Tibial nerve (tissue), 4 donors: ENCODE measurements at places on chromosomes 5 and 9.
A peak's percentile ranks its signal among the peaks of the same experiment; 100 is the strongest.

DNA sequence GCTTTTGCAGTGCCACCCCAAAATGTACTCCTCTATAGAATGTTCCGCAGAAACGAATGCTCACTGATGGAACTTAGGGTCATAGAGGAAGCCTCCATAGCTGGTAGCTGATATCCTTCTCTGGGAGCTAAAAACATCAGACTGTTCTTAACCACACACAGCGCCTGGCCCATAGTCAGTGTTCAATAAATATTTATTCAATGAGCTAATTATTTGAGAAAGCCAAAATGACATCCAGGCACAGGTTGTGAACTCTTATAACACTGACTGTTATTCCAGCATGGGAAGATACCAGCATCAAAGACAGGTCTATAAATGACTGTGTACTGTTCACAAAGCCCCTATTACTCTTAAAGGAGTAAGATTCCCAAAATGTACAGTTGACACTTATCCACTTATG lies 12.9 kb downstream of the GDF9 start:
- H3K36me3 ChIP-seq, result no peaks in the 10 kb centered on the region
- no peak for DNase-seq
- H3K27me3 ChIP-seq, result no peaks in the 10 kb centered on the region

DNA sequence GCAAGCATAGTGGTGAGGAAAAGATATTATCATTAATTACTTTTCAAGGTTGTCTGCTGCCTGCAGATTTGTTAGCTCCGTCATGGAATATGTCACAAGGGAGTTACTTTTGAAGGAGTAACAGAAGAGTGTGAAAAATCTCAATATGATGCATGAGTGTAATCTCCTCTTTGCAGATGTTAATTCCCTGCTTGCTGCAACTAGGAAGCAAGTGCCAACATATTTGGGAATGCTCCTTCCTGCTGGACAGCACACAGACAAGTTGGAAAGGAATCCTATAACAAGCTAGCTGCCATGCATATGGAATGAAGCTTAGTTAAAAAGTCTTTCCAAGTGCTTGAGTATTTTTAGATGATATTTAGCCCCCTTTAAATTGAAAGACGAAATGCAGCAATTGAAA lies 2023.6 kb upstream of the CDH6 start:
- no peaks in the 10 kb centered on the region for H3K27me3 ChIP-seq
- H3K4me1 ChIP-seq, result no peaks in the 10 kb centered on the region
- H3K36me3 ChIP-seq, result no peaks in the 10 kb centered on the region
- no peak overlapping the region for H3K4me3 ChIP-seq
- H3K27ac ChIP-seq, result no peak overlapping the region
- DNase-seq, result no peak

GRCh38 chr5:175415303-175415702 lies 28.7 kb downstream of the DRD1 start:
- H3K27ac ChIP-seq, result no peak overlapping the region
- no peak overlapping the region for H3K4me3 ChIP-seq
- no peaks in the 10 kb centered on the region for H3K4me1 ChIP-seq
- no peak for DNase-seq
- H3K36me3 ChIP-seq, result no peaks in the 10 kb centered on the region
- H3K27me3 ChIP-seq, result no peaks in the 10 kb centered on the region

GRCh38 chr5:139314276-139314675 lies 20.7 kb downstream of the MATR3 start:
- H3K4me3 ChIP-seq, result no peak overlapping the region
- DNase-seq, result no peak
- no peaks in the 10 kb centered on the region for H3K27me3 ChIP-seq
- peaks cover 34% of the 10 kb centered on the region for H3K4me1 ChIP-seq

- no peaks in the 10 kb centered on the region for H3K27me3 ChIP-seq
- peaks cover 48% of the 10 kb centered on the region for H3K4me1 ChIP-seq
- no peak overlapping the region for H3K4me3 ChIP-seq
- DNase-seq, result no peak
- no peaks in the 10 kb centered on the region for H3K36me3 ChIP-seq
- H3K27ac ChIP-seq, result no peak overlapping the region
Observed at GRCh38 chr5:14868771-14869170, 2.8 kb downstream of the ANKH start.

DNA sequence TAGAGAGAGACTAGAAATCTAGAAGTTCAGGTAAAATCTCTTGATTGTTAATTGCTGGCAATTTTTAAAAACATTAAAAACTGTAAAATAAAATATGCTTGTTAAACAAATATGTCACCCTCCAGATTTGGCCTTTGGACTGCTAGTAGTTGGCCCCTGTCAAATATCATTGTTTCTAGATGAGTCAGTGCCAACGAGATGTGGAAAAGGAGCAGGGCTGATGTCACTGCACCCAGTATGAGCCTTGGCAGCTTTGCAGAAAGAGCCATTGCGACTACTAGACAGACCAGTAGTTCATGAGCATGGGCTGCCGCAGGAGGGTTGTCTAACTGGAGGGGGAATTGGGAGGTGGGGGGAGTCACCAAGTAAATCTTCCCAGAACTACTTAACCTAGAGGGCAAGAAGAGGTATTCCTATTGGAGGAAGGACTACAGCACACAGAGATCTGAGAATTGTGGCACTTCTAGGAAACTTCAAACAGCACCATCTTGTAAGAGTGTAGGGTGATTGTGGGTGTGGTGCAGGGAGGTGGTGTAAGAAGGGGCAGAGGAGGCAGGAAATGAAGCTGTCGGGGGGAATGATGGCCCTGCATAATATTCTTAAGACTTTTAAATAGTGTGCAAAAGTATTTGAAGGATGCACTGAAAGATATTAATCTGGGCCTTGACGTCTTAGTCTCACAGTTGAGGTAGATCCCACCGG lies 7.1 kb upstream of the DOCK2 start:
- H3K27ac ChIP-seq, result no peak overlapping the region
- no peaks in the 10 kb centered on the region for H3K27me3 ChIP-seq
- H3K36me3 ChIP-seq, result no peaks in the 10 kb centered on the region
- no peak overlapping the region for H3K4me3 ChIP-seq

GRCh38 chr5:5589857-5590256 lies 167.4 kb downstream of the ICE1 start:
- no peak for DNase-seq
- H3K4me1 ChIP-seq, result no peaks in the 10 kb centered on the region
- H3K36me3 ChIP-seq, result no peaks in the 10 kb centered on the region
- H3K27ac ChIP-seq, result no peak overlapping the region

DNA sequence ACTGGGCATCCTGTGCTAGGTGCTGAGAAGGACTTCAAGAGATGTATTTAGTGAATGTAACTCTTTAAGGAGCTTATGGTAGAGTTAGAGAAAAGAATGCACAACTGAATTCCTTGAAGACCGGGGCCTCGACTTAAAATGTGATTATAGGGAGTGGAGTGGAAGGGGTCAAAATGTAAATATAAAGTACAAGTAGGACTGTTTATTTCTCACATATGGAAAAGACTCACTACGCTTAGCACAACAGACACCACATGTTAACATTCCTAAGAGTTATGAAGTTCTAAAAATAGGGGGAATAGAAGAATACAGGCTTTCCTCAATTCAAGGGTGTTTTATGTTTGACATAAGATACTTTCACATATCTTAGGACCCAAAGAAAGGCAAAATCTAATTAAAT lies 117.8 kb upstream of the OSMR start:
- no peak overlapping the region for H3K4me3 ChIP-seq
- no peaks in the 10 kb centered on the region for H3K4me1 ChIP-seq
- no peaks in the 10 kb centered on the region for H3K27me3 ChIP-seq
- H3K36me3 ChIP-seq, result no peaks in the 10 kb centered on the region

GRCh38 chr5:136137497-136138220 lies 5.0 kb downstream of the SMAD5 start:
- no peak overlapping the region for H3K4me3 ChIP-seq
- H3K4me1 ChIP-seq, result peaks cover 83% of the 10 kb centered on the region
- no peak overlapping the region for H3K27ac ChIP-seq
- H3K36me3 ChIP-seq, result no peaks in the 10 kb centered on the region
- DNase-seq, result no peak

DNA sequence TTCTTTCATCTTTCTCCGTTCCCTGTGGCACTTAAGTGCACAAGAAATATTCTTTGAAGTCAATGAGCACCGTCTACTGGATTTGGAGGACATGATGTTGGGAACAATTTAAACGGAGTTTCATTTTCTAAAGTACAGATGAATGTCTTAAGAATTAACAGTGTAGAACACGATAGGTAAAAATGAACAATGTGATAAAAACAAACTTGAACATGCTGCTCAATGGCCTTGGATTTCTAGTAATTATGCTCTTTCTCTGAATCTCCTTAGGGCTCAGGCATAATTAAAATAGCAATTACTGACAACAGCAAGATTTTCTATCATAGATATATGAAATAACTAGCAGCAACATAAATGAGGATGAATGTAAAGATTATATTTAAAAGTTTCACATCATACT lies 142.2 kb upstream of the CDH6 start:
- H3K4me3 ChIP-seq, result no peak overlapping the region
- no peaks in the 10 kb centered on the region for H3K27me3 ChIP-seq
- DNase-seq, result no peak
- no peak overlapping the region for H3K27ac ChIP-seq
- no peaks in the 10 kb centered on the region for H3K4me1 ChIP-seq

DNA sequence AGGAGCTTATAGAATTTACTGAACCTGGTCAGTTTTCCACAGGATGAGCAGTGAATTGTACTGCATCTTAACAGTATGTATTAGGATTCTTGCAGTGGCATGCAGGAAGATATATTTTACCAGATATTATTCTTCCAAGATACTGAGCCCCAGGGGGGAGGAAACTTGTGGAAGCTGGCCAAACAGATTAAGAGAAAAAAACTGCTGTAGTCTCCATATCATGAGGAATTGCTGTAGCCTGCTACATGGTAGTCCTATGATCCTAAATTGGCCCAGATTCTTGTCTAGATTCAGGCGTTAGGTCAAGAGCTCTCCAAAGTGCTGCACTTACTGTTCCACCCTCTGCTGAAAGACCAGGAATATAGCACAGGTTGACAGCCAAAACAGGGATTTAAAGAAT lies 275.5 kb upstream of the TAS2R1 start:
- no peaks in the 10 kb centered on the region for H3K36me3 ChIP-seq
- no peak overlapping the region for H3K4me3 ChIP-seq
- DNase-seq, result no peak
- H3K27ac ChIP-seq, result no peak overlapping the region

- DNase-seq, result no peak
- no peak overlapping the region for H3K27ac ChIP-seq
- no peaks in the 10 kb centered on the region for H3K27me3 ChIP-seq
- H3K4me3 ChIP-seq, result no peak overlapping the region
- no peaks in the 10 kb centered on the region for H3K4me1 ChIP-seq
- H3K36me3 ChIP-seq, result no peaks in the 10 kb centered on the region
Observed at GRCh38 chr5:100623719-100624118, 88.5 kb downstream of the FAM174A start.

- H3K4me3 ChIP-seq, result no peak overlapping the region
- peaks cover 82% of the 10 kb centered on the region for H3K27me3 ChIP-seq
- no peak for DNase-seq
Observed at GRCh38 chr5:154493274-154493673, 15.2 kb upstream of the HAND1 start.

DNA sequence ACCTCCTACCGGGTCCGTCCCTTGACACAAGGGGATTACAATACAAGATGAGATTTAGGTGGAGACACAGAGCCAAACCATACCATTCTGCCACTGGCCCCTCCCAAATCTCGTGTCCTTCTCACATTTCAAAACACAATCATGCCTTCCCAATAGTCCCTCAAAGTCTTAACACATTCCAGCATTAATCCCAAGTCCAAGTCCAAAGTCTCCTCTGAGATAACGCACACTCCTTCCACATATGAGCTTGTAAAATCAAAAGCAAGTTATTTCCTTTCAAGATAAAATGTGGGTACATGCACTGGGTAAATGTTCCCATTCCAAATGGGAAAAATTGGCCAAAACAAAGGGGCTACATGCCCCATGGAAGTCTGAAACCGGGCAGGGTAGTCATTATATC lies 463.9 kb upstream of the CDH9 start:
- H3K4me3 ChIP-seq, result no peak overlapping the region
- no peak for DNase-seq
- H3K36me3 ChIP-seq, result no peaks in the 10 kb centered on the region

DNA sequence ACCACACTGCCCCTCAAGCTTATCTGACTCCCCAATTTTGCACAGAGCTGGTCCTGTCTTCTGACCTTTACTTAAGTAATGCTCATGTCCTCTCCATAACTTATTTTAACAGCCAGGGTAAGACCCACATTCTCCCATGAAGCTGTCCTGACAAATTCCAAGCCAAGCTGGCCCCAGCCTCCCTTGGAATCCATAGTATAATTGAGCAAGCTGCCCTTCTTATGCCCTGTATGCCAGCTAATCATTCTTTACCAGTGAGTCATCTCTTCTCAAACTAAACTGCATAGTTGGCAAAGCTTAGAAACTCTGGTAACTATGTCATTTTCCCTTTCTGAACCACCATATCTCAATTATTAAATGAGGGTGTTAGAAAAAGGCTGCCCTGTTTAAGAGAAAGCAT lies 92.4 kb downstream of the NFIB start:
- no peaks in the 10 kb centered on the region for H3K27me3 ChIP-seq
- peak overlapping the region; percentile 57 for H3K27ac ChIP-seq
- no peak for DNase-seq
- H3K36me3 ChIP-seq, result no peaks in the 10 kb centered on the region
- peaks cover 4% of the 10 kb centered on the region for H3K4me1 ChIP-seq

DNA sequence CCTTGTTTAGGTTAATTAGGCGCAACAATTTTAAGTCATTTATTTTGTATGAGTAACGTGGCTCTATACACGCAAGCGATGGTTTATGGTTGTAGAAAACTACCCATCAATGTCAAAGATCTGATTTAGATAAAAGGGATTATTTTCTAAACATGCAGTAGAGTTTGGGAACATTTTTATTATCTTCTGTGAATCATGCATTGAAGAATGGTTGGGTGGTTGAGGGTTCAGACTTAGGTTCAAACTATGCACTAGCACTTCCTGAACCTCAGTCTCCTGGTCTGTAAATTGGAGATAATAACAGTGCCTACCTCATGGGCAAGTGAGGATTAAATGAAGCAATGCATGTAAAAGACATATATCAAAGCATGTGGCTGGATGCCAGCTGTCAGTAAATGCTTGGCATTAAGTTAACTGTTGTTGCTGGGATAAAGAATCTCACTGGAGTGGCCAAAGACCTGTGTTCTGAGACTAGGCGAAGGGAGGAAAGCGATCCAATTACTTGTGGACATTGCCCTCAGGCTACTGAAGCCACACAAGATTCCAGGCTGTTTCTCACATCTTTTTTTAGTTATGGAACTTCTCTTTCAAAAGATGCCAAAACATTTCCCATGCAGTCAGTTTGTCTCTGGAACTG lies 1.1 kb upstream of the OTULINL start:
- no peak for DNase-seq
- H3K4me3 ChIP-seq, result no peak overlapping the region
- H3K36me3 ChIP-seq, result no peaks in the 10 kb centered on the region
- no peaks in the 10 kb centered on the region for H3K27me3 ChIP-seq
- peaks cover 27% of the 10 kb centered on the region for H3K4me1 ChIP-seq
- H3K27ac ChIP-seq, result no peak overlapping the region

DNA sequence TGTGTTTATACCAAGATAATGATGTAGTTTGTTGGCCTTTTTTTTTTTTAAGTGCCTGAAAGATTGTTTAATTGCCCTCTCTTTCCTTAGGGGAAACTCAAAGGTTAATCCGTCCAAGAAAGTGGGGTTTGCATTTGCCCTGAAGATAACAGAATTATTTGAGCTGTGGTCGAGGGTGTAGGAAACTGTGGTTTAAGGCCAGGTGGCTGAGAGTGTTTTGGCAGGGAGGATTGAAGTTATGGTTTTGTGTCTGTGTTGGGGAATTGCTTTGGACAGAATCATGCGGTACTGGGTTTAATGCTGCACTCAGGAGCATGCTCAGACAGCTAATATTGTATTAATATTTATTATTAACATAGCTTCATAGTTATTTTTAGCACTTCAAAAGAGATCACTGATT lies 509.8 kb downstream of the EBF1 start:
- no peaks in the 10 kb centered on the region for H3K27me3 ChIP-seq
- H3K4me1 ChIP-seq, result peaks cover 23% of the 10 kb centered on the region
- no peak for DNase-seq
- H3K36me3 ChIP-seq, result no peaks in the 10 kb centered on the region
